ENCODE measurements at places on chromosomes 12 and 14. TPM values are rescaled to one million over a fixed set of nuclear protein-coding genes. Genes with fewer than 3 reads are reported as not detected.

KLHDC1 gene
- 1.1 TPM for total RNA-seq

DCTN2 gene
- total RNA-seq = 88.4 TPM

WASHC3 gene
- total RNA-seq = 59.1 TPM

FGF23 gene
- total RNA-seq = not detected

AKAP3 gene
- 0.93 TPM for total RNA-seq

SSPN gene
- total RNA-seq = not detected

Measured in T-helper 2 cell treated with Interferon-gamma antibody and Interleukin-4, amounts not matched to agents 100 ng/mL and 5 ng/mL, for 36 hours (primary cell).